ENCODE measurements at places on chromosomes 12 and 14. TPM values are rescaled to one million over a fixed set of nuclear protein-coding genes. Genes with fewer than 3 reads are reported as not detected.

Gene TMEM229B
- 1.0 TPM for total RNA-seq

Gene GSG1
- 0.28 TPM for total RNA-seq

Gene SERPINA3
- 8.0 TPM for total RNA-seq

Gene TRPV4
- 2.6 TPM for total RNA-seq

Gene STRN3
- 71.7 TPM for total RNA-seq

Gene TMEM119
- total RNA-seq: 62.7 TPM

Gene GPRC5A
- 25.9 TPM for total RNA-seq

Gene GDF3
- not detected for total RNA-seq

Gene ATXN7L3B
- total RNA-seq: 16.8 TPM

Gene ADAM21
- total RNA-seq: 0.55 TPM

Gene SRGAP1
- 12.3 TPM for total RNA-seq

Gene SIX1
- total RNA-seq: 2.8 TPM

Gene LPAR5
- not detected for total RNA-seq

Gene PROX2
- total RNA-seq: not detected

Gene KRT72
- not detected for total RNA-seq

Gene MTERF2
- 4.8 TPM for total RNA-seq

Gene RERG
- 0.28 TPM for total RNA-seq

Gene HNRNPA1
- 454 TPM for total RNA-seq

Gene PPP4R4
- 1.7 TPM for total RNA-seq

Gene OR6C68
- not detected for total RNA-seq

Gene GRIP1
- 0.65 TPM for total RNA-seq

Gene DACT1
- total RNA-seq: 78.7 TPM

Gene KERA
- total RNA-seq: not detected

Gene DAO
- not detected for total RNA-seq

Gene PAX9
- 0.09 TPM for total RNA-seq

Gene EPS8
- 87.8 TPM for total RNA-seq

Gene AP5M1
- 11.2 TPM for total RNA-seq

Gene MYH6
- total RNA-seq: not detected

Gene RDH5
- total RNA-seq: 3.7 TPM

Gene CCDC184
- total RNA-seq: 0.43 TPM

Gene BIN2
- total RNA-seq: not detected

Gene MYL2
- total RNA-seq: not detected

Gene FAM186B
- total RNA-seq: 0.28 TPM

Gene KCNA5
- not detected for total RNA-seq

Gene TAS2R13
- 0.85 TPM for total RNA-seq

Gene DHRS2
- total RNA-seq: 0.28 TPM

Gene TAS2R50
- 2.4 TPM for total RNA-seq
